ENCODE measurements at places on chromosomes 5 and 9. TPM values are rescaled to one million over a fixed set of nuclear protein-coding genes. Genes with fewer than 3 reads are reported as not detected.
A peak's percentile ranks its signal among the peaks of the same experiment; 100 is the strongest.

Gene ENDOG
- 35.0 TPM for total RNA-seq

Gene PPP3R2
- not detected for total RNA-seq

GRCh38 chr9:111482694-111483438 is 1.3 kb downstream of the ECPAS start:
- DNase-seq, result peak; percentile 91

DNA sequence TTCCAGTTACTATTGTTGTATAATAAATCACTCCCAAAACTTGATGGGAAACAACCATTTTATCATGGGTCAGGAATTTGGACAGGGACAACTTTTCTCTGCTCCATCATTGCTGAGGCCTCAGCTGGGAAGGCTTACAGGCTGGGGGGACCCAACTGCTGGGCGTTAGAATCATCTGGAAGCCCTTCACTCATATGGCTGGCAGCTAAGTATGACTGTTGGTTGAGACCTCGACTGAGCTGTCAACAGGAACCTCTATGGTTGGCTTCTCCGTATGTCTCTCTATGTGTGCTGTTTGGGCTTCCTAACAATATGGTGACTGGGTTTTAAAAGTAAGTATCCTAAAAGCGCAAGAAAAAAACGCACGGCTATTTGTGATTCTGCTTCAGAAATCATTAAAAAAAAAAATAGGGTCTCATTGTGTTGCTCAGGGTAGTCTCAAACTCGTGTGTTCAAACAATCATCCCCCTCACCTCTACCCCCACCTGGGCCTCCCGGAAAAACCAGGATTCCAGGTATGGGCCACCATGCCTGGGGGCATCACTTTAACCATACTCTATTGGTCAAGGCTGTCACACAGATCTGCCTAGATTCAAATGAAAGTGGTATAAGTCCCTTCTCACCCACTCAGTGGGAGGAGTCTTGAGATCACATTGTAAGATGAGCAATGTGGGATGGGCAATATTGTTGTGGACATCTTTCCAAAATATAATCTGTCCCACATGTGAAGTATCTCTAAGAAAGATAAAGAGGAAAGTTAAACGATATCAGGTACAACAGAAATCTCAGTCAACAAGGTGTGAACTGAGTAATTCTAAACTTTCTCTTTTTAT is 15.2 kb downstream of the FNBP1 start:
- DNase-seq, result no peak

GRCh38 chr5:177304392-177305119 is 957 bp downstream of the PRELID1 start:
- peak; percentile 85 for DNase-seq

DNA sequence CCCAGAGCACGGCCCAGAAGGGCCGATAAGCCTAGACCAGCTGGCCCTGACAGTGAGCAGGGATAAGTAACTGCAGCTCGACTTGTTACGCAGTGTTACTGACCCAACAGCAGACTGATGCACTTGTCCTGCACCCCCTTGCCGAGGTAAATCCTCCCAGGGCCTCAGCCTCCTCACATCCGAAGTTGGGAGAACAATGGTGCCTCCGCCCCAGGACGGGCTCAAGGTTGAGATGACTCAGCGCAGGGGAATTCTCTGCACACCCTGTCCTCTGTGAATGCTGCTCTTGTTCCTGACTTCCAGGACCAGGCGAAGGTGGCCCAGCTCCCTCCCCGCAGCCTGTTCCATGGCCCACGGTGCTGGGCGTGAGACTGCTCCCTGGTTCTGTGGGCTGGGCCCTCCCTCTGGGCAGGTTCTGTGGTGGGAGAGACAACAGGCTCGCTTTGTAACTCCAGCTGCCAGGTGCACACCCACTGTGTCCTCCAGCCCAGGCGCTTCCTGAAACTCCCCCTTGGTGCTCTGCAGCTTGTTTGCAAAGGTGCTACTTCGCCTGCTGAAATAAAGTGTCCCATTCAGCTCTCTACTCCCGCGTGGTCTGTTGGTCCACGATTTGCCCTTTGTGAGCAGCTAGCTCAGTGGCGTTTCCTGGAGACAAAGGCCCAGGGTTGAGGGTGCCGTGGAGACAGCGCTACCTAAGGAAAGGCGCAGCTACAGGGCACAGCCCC is 40.1 kb upstream of the SLC6A19 start:
- peak; percentile 80 for DNase-seq

- DNase-seq, result no peak
Measured at GRCh38 chr9:108636013-108636412, 219.8 kb downstream of the ACTL7B start.

GRCh38 chr5:100755435-100755834 is 147.6 kb downstream of the ST8SIA4 start:
- no peak for DNase-seq

DNA sequence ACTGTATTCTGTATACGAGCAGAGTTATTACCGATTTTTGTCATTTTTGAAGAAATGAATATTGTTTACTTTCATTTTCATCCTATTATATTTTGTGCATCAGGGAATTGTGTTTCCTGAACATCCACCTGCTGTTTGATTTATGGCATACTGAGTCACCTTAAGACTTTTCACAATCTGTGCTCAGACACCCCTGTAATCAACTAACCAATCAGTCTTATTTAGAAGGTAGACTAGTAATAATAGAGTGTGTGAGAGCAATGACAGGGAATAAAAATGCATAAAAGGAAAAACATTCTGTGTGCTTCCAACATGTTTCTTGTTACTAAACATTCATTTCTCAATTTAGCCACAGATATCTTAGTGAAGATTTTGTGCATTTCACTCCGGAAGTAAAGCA is 1413.6 kb upstream of the ACO1 start:
- no peak for DNase-seq

GRCh38 chr5:14741131-14741530 is 76.6 kb downstream of the OTULIN start:
- DNase-seq, result no peak

- DNase-seq, result no peak
Measured at GRCh38 chr9:112145886-112146285, 29.2 kb downstream of the SUSD1 start.

DNA sequence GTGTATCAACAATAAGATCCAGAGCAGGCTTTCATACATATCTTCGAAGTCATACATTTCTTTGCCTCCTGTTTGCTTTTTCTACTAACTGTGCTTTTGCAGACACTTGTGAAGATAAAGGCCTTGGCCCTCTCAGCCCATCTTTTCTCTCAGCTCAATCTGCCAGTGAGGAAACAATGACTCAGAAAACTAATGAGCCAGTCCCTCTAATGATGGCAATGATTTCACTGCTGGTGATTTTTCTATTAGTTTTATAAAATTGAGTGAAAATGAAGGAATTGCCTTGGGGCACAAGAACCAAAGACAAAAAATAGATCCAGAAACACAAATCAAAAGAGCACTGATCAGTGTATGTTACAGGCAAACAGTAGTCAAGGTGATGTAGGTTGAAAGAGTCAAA is 167.7 kb upstream of the PPP2R2B start:
- DNase-seq, result no peak

DNA sequence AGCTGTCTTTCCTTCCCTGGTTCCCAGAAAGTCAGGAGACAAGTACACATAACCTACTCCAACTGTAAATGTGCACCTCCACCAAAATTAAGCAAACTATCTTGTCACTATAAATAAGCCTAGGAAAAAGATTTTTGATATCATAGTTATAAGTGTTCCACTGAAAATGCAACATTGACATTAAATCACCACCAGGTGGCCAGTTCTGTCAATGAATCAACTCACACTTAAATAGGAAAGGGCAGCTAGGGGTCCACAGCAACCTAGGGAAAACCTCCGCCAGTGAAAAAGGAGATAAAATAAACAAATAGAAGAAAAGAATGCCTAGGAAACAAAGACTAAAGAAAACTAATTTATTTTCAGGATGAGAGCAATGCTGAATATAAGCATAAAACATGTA is 243.0 kb upstream of the PTPRD start:
- no peak for DNase-seq

DNA sequence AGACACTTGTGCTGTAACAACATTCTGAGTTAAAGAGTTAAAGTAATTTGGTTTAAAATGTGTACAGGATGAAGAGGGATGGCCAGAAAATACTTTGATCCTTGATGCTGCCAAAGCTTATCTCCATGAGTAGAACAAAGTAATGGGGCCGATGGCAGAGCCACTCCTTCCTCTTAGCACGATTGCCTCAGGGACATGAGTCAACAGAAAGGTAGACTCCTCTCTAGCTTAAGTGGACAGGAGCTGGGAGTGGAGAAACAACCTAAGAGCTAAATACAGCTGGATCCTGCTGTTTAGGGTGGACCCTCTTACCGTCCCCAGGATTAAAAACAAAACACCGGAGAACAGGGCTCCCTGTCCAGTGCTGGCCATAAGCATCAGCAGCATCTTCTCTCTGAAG is 267.3 kb downstream of the IRX1 start:
- no peak for DNase-seq

GRCh38 chr5:54624805-54625568 is 107.4 kb downstream of the SNX18 start:
- no peak for DNase-seq
